CD4-positive, alpha-beta T cell treated with Interleukin-17A for 4 hours (primary cell): ENCODE measurements at places on chromosomes 3 and 15.

DNA sequence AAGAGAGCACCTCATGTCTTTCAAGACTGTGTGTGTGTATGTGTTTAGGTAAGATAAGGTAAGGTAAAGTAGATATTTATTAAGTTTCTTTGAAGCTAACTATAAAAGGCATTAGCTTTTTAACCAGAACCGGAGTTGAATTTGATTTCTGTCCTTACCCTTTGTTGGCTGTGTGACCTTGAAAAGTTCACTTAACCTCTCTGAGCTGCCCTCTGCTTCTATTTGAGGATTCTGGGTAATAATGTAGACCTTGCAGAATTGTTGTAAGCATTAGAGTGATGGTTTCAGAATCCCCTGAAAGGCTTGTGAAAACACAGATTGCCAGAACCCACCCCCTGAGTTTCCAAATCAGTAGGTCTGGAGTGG is 21.6 kb upstream of the SACM1L start:
- no peak for DNase-seq

- no peak for DNase-seq
These were observed 433.2 kb upstream of the RASGRP1 start for GRCh38 chr15:38997841-38998240.

DNA sequence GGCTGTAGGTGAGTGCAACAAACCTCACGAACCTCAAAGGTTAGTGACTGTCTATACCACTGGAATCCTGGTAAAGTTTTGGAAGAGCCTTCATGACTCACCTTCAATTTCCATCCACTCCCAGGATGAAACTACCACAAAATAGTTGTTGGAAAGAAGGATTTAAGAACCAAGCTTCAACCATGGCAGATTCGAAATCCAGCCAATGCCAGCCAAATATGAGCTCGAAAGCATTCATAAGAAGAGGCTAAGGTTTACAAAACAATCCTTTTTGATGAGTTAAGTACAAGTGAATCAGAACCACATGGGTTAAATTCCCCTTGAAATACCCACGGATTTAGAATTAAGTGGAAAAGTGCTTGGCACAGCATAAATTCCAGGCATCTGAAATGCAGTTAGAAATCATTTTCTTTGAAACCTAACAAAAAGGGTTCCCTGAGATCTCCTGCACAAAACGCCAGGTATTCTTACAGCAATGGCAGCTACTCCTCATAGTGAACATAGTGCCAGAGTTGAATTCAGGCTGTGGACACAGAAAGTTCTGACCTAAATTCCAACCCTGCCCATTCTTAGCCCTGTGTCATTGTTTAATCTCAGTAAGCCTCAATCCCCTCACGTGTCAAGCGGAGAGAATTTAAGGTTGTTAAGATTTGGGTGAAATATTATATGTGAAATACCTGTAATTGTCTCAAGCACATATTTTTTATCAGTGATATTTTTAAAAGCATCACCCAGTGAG is 89.2 kb downstream of the FBN1 start:
- DNase-seq: no peak

- no peak for DNase-seq
These were observed 995.9 kb upstream of the CFAP20DC start for GRCh38 chr3:60045686-60046085.

DNA sequence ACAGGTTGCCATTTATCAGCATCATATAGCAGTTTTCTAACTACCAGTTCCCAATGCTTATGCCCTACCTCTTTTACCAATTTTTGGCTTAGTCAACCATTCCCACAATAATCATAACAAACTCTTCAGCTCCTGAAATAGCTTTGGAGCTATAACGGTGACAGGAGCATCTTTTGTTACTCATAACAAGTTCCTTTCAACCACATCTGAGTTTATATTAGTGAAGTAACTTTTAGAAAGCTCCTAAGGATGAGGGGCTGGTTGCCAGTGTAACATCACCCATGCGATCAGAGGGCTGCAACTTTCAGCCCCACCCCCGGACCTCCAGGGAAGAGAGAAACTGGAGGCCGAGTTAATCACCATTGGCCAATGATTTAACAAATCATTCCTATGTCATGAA is 495.3 kb upstream of the RASGRP1 start:
- no peak for DNase-seq

DNA sequence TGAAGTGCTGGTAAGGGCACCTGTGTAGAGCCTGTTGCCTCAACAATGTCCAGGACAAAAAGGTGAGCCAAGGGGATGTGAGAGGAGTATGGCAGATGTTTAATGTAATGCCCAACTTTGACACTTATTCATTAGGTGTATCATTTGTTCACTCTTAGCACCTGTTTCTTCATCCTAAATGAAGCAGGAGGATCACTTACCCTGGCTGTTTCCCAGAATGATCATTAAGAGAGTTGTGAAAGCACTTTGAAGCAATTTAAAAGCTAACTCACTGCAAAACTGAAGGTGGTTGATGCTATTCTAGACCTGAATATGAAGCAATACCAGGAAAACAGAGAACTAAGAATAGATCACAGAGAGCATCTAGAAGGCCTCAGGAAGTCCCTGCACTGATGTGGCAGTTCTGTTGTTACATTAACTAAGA is 3.4 kb upstream of the HHLA2 start:
- DNase-seq: no peak
